ENCODE measurements at places on chromosomes 3 and 15.

DNA sequence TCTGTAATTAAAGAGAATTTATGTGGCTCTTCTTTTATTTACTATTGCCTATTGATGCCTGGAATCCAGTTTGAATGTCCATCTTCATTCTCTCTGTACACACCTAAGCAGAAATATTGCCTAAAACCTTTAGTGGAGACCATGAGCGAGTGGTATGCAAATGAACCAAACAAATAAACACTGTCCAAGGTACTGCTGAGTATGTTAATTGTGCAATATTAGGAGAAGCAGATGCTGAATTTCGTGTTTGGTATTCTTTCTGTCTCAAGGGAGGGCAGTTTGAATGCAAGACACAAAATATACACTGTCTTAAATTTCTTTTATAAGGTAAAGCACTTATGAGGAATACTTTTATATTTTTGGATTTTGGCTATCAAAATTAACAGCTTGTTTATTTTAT lies 440.9 kb downstream of the RBMS3 start:
- no peak for DNase-seq

GRCh38 chr15:78762985-78763795 lies 48.1 kb downstream of the ADAMTS7 start:
- DNase-seq: peak; percentile 88

DNA sequence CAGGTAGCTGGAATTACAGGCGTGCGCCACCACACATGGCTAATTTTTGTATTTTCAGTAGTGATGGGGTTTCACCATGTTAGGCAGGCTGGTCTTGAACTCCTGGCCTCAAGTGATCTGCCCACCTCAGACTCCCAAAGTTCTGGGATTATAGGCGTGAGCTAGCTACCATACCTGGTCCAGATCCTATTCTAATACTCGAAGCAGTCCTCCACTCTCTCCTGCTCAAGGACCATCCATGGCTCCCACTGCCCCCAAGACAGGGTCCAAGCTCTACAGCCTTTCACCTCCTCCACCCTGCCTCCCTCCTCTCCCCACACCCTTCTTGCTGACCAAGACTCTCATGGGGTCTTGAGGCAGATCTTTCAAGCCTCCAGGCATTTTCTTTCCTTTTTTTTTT lies 12.6 kb upstream of the GRIP2 start:
- no peak for DNase-seq

GRCh38 chr3:181916013-181916412 lies 204.3 kb downstream of the SOX2 start:
- no peak for DNase-seq

- no peak for DNase-seq
These were observed 45.7 kb downstream of the PGBD4 start for GRCh38 chr15:34147371-34148140.

DNA sequence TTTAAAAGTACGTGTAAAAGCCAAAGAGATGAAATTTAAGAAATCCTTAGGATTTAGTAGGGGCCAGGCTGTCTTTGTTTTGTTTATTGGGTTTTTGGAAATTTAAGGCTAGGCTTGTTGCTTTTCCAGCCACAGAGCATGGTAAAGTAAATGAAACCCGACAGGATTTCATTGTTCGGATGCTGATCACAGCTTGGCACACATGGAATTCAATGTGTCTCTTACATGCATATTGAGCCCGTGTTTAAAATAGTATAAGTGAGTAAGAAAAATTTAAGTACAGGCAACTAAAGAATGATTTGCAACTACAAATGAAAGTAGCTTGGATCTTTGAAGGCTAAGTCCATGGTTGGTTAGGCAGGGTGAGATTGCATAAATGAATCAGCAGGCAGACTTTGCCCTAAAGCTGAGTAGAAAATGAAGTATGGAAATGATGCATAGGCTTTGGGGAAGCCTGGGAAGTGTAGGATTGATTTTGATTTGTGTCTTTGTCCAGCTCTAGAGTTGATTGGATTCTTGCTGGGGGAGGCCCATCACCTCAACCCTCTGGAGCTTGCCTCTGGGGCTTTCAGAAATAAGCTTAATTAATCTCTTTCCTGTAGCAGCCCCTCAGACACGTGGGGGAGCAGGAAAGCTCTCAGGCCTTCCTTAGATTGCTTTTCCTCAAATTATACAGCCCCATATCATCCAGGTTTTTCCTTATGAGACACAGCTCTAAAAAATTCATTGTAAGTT lies 68.2 kb upstream of the ADAMTSL3 start:
- no peak for DNase-seq

- DNase-seq: no peak
These were observed 5.5 kb upstream of the IL20RB start for GRCh38 chr3:136952292-136952691.

GRCh38 chr15:37791693-37792092 lies 142.7 kb upstream of the TMCO5A start:
- no peak for DNase-seq

DNA sequence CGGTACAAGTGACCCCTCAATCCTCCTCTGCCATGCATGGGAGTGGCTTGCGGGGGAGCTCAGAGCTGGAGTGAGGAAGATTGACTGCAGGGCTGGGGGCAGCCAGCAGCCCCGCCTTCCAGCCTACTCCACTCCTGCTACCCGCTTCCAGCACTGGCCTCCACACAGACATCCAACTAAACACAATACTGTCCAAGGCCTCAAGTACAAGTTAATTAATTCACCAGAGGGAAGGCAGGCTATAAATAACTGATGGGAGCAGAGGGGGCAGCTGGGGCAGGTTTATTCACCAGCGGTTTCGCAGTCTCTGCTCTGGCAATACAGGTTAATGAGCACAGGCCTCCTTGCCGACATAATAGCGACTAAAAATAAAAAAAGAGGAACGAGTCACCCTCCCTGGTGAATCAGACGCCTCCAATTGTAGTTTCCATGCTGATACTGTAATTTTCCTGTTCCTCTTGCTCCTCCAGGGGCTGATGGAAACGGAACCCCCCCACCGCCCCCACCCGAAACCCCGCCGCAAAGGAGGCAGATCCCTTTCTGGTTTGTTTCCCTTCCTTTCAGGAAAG lies 166.4 kb upstream of the TLE3 start:
- DNase-seq: no peak

DNA sequence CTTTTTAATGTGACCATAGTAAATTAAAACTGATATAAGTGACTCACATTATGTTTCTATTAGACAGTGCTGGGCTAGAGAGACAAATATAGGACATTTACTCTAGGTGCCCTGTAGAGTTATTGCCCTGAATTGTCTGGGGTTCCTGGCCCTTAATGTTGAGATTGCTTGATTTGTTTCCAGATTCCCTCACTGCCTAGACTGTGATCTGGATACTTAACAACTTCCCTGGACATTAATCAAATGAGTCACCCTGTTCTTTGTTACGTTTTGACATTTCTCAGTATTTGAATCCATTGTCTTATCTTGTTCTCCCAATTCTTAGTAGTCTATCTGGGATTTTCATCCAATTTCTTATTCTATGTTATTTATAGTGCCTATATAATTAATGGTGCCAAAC lies 65.8 kb downstream of the DTWD1 start:
- DNase-seq: no peak

DNA sequence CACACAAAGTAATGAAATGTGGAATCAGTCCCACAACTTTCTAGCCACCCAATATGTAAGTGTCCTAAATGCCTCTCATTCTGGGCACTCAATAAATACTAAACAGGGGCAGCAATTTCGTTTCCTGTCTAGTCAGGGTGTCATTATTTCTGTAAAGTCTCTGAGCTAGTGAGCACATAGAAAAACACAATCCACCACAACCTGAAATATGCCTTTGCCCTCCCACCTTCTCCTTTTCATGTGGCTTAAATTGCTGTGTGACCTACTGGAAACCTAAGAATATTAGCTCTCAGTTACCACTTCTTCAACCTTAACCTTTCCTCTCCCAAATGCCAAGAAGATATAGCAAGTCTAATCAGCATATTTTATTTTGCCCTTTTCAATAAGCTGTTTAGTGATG lies 456.3 kb upstream of the KCNMB2 start:
- no peak for DNase-seq

DNA sequence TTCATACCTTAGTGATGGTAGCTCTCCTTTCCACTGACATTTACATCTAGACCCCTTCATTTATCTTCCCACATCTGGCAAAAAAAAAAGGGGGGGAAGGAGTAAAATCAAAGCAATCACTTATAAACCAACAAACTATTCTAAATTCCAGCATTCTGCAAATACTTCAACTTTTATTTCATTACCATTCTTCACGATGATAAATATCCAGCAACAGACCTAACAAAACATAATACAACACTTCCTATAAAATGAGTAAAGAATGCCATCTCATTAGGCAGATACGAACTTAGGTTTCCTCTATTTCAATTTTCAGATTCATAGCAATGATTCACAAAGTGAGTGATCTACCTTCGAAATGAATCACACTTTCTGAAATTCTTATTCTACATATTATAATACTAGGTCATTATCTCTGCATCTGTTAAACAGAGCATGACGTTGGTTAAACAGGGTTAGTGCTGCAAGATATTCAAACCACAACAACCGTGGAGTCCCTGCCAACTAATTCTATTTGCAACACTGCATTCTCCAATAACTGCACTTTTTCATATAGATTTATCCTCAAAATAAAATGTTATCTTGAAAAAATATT lies at the start of gene LRRFIP2:
Gene LRRFIP2 (minus strand): TSS at position 51 of the 595 bp plus-strand sequence. CDS start 25,599 bp downstream, outside the sequence.
- DNase-seq: no peak

- no peak for DNase-seq
These were observed 104.6 kb upstream of the ADAMTS9 start for GRCh38 chr3:64792445-64792844.

GRCh38 chr15:89469426-89470096 lies 26.8 kb downstream of the RHCG start:
- no peak for DNase-seq

GRCh38 chr3:128544190-128544589 lies 51.2 kb upstream of the GATA2 start:
- DNase-seq: no peak

- no peak for DNase-seq
These were observed 231.9 kb upstream of the TBC1D5 start for GRCh38 chr3:17974206-17974841.

- DNase-seq: no peak
These were observed 324.6 kb downstream of the MFSD1 start for GRCh38 chr3:159126261-159127020.

DNA sequence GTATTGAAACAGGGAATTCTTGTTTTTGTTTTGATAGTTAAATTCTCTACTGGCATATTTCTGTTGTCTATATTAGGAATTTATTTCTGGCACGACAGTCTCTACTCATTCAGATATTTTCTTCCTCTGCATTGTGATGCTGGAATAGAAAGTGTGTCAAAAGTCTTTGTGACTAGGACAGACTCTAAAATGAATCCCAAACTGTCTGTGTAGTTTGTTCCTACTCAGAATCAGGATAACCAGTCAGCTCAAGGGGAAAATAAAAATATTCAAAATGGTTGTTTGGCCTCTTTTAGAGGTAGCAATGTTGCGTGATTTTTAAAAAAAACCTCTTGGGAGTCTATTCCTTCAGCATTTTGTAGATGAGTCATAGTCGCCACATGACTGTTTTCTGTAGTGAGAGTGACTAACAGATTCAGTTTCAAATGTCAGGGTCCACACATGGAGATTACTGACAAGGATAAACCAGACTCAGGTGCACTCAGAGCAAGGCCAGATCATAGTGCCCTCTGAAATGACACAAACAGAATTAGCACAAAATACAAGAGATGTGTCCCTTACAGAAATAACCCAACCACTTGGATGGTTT lies 13.1 kb downstream of the SLC7A14 start:
- DNase-seq: no peak

GRCh38 chr3:60759439-60759838 lies 491.8 kb downstream of the FHIT start:
- no peak for DNase-seq

GRCh38 chr3:179446501-179446900 lies 4.8 kb downstream of the GNB4 start:
- DNase-seq: no peak

- no peak for DNase-seq
These were observed 5.7 kb downstream of the RAD54L2 start for GRCh38 chr3:51544011-51544775.

DNA sequence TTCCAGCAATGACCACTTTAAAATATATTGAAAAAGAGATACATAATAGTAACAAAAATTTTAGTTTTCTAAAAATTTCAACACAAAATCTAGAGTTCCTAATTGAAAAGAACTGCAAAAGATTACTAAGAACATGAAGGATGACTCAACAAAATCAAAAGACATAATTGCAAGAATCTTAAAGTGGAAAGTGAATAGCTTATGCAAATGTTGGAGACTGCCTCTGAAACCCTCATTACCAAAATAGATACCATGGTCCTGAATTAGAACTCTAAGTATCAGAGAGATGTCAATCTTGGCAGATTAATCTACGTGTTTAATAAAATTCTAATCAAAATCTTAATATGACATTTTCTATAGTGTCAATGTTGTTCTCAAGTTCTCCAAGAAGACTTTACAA lies 60.7 kb upstream of the SGO1 start:
- no peak for DNase-seq

DNA sequence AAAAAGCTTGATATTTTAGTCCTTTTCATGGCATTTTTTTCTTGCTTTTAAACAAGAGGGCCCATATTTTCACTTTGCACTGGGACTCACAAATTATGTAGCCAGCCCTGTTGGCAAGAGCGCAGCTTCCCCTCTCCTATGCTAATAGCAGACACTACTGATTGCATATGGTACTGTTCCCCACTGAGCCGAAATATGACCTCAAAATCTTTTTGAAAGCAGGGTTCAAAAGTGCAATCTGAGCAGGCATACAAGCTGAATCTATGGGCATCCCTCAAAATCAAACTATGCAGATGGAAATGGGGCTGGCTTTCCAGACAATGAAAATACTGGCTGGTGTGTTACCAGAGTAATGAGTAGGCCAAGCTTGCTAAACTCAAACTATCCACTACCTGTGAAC lies 225.2 kb upstream of the SETMAR start:
- DNase-seq: no peak

- no peak for DNase-seq
These were observed 3.6 kb upstream of the DAZL start for GRCh38 chr3:16608816-16609215.

DNA sequence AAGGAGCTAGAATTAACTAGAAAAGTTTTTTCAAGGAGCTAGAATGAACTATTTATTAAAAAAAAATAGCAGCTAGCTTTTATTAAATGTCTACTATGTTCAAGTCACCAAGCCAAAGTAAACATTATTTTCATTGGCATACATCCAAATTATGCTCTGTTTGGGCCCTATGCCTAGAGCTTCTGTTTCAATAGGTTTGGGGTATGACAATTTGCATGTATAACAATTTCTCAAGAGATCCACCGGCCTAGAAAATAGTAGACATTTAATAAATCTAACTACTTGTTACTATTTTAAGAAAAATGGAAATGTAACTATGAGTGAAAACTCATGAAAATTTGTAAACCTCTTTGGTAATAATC lies 8.0 kb downstream of the GABRR3 start:
- no peak for DNase-seq

DNA sequence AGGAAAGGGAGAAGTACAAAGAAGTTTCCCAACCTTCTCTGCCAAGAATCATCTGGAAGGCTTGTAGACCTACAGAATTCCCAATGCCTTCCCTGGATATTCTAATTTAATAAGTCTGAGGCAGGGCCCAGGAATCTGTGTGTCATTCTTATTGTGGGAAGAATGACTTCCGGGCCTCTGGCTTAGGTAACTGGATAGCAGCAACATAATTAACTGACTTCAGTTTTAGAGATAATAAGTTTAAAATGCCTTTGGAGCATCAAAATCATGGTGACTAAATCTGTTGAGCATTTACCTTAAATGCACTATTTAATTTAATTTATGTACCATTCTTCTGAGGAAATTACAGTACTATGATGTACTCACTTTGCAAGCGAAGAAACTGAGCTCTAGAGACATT lies 44.3 kb upstream of the TM4SF1 start:
- DNase-seq: no peak
